H1 (cell line): ENCODE measurements at places on chromosomes 7 and 10. TPM values are rescaled to one million over a fixed set of nuclear protein-coding genes. Genes with fewer than 3 reads are reported as not detected.

RBP3 gene
- not detected in 2 replicates for total RNA-seq

CYP3A7 gene
- not detected in 2 replicates for total RNA-seq

ANXA8L1 gene
- total RNA-seq, result not detected in 2 replicates

PON1 gene
- total RNA-seq, result not detected in 2 replicates

SUGCT gene
- 3.0 and 5.4 TPM in 2 replicates for total RNA-seq

MBL2 gene
- total RNA-seq, result not detected in 2 replicates

LEP gene
- total RNA-seq, result not detected in 2 replicates

EGR2 gene
- total RNA-seq, result 2.1 and 3.0 TPM in 2 replicates

AKR1D1 gene
- total RNA-seq, result not detected in 2 replicates

GPR26 gene
- total RNA-seq, result 0.09 and 0.10 TPM in 2 replicates

ANKRD26 gene
- total RNA-seq, result 7.0 and 8.8 TPM in 2 replicates

ACTL6B gene
- 1.7 and 2.1 TPM in 2 replicates for total RNA-seq

SFRP4 gene
- not detected in 2 replicates for total RNA-seq

HYAL4 gene
- total RNA-seq, result not detected in 2 replicates

UPK3BL2 gene
- 12.4 and 12.5 TPM in 2 replicates for total RNA-seq

PTPRN2 gene
- 3.6 and 4.5 TPM in 2 replicates for total RNA-seq

KIAA1549 gene
- total RNA-seq, result 17.3 and 17.6 TPM in 2 replicates

SLC35G1 gene
- total RNA-seq, result 6.2 and 6.9 TPM in 2 replicates

HOGA1 gene
- 0.28 and 0.29 TPM in 2 replicates for total RNA-seq

FFAR4 gene
- not detected in 2 replicates for total RNA-seq

PSD gene
- 5.6 and 6.0 TPM in 2 replicates for total RNA-seq

EVX1 gene
- total RNA-seq, result not detected in 2 replicates

CXCL12 gene
- total RNA-seq, result 48.0 and 51.4 TPM in 2 replicates

CHAT gene
- not detected in 2 replicates for total RNA-seq

TLX1 gene
- not detected in 2 replicates for total RNA-seq

IGFBP1 gene
- not detected in 2 replicates for total RNA-seq

CPEB3 gene
- total RNA-seq, result 1.7 and 1.9 TPM in 2 replicates

GBF1 gene
- total RNA-seq, result 24.4 and 25.5 TPM in 2 replicates

SNCG gene
- total RNA-seq, result 4.4 and 4.8 TPM in 2 replicates

CPED1 gene
- total RNA-seq, result 0.25 and 0.39 TPM in 2 replicates

PODXL gene
- total RNA-seq, result 925 and 945 TPM in 2 replicates

CYP2C8 gene
- total RNA-seq, result 0.32 TPM in 1 of 2 replicates, not detected in the other

EFCAB10 gene
- total RNA-seq, result 3.1 TPM in 2 replicates

CD36 gene
- 0.60 and 1.5 TPM in 2 replicates for total RNA-seq

PLEKHS1 gene
- not detected in 2 replicates for total RNA-seq

CRCP gene
- total RNA-seq, result 29.2 and 29.3 TPM in 2 replicates

BHLHA15 gene
- 2.7 and 3.5 TPM in 2 replicates for total RNA-seq

GJC3 gene
- total RNA-seq, result 2.5 and 3.0 TPM in 2 replicates

CDNF gene
- 0.32 and 0.36 TPM in 2 replicates for total RNA-seq

ZNF800 gene
- 5.5 and 6.5 TPM in 2 replicates for total RNA-seq

GIMAP6 gene
- total RNA-seq, result not detected in 2 replicates

SPDYE1 gene
- total RNA-seq, result not detected in 2 replicates

TES gene
- 32.2 and 36.3 TPM in 2 replicates for total RNA-seq

HSPA14 gene
- total RNA-seq, result 32.9 and 36.4 TPM in 2 replicates

NAT16 gene
- total RNA-seq, result 0.84 and 1.0 TPM in 2 replicates

AKR1C3 gene
- total RNA-seq, result 4.5 and 4.6 TPM in 2 replicates

CYP2C19 gene
- not detected in 2 replicates for total RNA-seq

FAM24B gene
- total RNA-seq, result 0.50 and 0.73 TPM in 2 replicates

C10orf67 gene
- total RNA-seq, result 0.11 TPM in 1 of 2 replicates, not detected in the other

PILRA gene
- 7.3 and 7.6 TPM in 2 replicates for total RNA-seq

GATA3 gene
- total RNA-seq, result 0.43 and 0.80 TPM in 2 replicates
